ENCODE measurements at places on chromosomes 12 and 14.

DNA sequence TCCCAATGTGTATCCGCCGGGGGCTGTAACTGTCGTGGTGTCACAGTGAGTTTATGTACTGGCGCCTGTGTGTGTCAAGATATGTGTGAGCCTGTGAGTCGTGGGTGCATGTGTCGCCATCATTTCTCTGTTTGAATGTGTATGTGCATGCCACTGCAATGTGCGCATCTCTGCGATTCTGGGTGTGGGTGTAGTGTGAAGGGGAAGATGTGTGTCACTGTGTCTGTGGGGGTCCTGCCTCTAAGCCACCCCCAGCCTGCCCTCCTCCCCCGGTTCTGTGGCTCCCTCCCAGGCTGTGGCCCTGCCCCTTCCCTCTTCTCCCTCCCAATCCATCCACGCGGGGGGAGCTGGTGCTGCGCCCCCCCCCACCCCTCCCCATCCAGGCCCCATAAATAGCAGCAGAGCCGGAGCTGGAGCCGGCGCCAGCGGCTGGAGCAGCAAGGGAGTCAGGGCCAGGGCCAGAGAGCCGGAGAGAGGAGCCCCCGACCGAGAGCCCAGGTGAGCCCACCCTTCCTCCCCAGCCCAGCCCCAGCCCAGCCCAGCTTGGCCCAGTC is at the start of gene CPNE6:
Gene CPNE6 (plus strand): TSS at position 419 of the 554 bp plus-strand sequence. CDS start 1,375 bp downstream, outside the sequence.
- no peak for DNase-seq

DNA sequence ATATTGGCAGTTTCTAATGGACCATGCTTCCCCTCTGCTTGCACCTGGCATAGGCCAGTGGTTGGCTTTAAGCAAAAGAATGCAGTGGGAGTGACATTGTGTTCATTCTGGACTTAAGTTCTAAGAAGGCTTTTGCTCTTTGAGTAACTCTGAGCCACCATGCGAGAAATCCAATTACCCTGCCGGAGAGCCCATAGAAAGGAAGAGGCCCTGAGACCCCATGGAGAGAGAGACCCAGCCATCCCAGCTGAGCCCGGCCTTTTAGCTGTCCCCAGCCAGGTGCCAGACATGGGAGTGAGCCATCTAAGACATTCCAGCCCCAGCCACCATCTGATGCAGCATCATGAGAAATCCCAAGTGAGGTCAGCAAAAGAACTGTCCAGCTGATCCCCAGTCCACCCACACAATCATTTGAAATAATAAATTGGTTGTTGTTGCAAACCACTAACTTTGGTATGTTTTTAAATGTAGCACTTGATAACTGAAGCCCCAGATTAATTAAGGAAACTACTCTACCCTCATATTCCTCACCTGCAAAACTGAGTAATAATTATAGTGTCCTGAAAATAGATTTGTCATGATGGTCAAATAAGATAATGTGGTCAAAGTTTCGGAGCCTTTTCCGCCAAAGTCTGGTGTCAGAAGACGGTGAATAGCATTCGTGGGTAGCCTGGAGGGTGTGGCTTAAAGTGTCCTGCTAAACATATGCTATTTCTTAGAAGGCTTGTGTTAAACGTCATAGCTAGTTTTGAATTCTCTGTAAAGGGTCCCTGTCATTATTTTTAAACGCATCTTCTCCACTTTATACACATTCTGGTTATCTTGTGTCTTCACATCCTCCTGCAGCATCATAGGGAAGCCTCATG is 166.6 kb upstream of the PELI2 start:
- DNase-seq: no peak

- DNase-seq: no peak
Measured at GRCh38 chr12:9361879-9362326, 153.7 kb upstream of the PZP start.

DNA sequence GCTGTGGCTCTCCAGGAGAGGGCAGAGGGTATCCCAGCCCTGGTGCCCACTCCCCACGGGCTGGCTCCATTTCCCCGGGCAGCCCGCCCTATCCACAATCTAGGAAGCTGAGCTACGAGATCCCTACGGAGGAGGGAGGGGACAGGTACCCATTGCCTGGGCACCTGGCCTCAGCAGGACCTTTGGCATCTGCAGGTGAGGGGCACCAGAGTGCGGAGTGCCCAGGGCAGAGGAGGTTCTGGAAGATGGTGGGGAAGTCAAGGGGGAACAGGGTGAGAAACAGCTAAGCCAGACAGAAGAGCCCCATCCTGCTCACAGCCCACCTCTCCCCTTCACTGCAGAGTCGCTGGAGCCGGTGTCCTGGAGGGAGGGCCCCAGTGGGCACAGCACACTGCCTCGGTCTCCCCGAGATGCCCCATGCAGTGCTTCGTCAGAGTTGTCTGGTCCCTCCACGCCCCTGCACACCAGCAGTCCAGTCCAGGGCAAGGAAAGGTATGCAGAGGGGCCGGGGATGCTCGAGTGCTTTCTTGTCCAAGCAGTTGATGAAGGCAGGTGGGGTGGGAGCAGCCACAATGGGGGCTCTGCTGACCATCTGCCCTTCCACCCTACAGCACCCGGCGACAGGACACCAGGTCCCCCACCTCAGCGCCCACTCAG is 10.3 kb downstream of the TNS2 start:
- no peak for DNase-seq

DNA sequence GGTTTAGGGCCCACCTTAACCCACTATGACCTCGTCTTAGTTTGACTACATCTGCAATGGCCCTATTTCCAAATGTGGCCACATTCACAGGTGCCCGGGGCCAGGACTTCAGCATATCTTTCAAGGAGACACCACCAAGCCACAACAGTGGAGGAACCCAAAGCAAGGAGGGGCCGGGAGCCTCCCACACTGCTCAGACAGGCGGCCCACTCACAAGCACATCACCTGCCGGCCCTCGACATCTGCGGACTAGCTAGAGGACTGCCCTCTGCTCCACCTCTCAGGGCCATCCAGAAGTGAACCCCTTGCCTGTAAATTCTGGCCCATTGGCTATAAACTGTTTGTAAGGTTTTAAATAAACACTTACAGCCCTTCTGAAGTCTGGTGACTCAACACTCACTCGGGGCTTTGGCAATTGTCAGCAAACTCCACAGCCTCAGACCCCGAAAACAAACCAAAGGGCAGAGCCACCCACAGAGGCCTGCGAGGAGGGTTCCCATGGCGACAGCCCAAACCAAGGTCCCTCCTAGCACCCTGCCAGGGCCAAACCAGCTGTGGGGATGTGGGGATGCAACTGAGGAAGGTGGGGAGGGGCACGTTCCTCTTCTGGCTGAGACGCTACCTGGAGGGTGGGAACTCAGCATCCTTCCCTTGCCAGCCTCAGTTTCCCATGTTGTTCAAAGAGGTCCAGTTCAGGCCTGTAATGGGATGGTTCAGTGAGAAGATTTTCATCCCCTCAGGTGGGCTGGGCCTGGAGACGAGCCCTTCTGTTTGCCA is 95.8 kb downstream of the DICER1 start:
- no peak for DNase-seq

- DNase-seq: no peak
Measured at GRCh38 chr12:104602896-104603295, 146.1 kb downstream of the CHST11 start.

- DNase-seq: no peak
Measured at GRCh38 chr12:86530996-86531655, 274.9 kb upstream of the MGAT4C start.

DNA sequence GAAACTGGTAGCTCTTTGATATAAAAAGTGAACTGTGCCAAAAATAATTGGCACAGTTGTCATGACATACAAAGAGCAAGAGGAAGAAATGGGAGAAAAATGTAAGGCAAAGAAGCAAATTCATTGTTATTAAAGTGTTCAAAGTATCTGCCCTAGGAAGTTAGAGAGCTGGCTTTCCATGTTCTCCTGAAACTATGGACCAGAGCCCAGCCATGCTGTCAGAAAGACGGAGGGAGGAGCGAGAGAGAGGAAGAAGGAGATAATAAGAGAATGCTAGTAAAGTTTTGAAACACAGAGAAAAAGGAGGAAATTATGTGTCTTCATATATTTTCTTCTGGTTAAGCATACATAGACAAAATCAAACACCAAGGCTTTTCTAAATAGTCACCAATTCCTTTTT is 78.1 kb upstream of the PELI2 start:
- DNase-seq: no peak

DNA sequence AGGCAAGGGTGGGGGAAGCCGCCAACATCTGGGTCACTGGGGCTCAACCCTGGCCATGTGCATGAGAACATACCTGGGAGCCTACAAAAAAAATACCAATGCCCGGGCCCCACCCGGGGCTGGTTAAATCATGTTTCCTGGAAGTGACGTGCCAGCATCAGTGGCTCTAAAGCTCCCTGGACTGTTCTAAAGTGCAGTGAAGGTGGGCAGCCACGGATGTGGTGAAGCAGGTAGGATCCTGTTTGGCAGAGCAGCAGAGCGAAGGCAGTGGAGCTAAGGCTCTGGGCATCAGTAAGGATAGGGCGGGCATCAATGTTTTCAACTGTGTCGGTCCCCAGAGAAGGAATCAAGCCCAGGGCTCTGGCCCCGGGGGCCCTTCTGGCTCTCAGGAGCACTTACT is 525 bp upstream of the GPR68 start:
- DNase-seq: no peak

DNA sequence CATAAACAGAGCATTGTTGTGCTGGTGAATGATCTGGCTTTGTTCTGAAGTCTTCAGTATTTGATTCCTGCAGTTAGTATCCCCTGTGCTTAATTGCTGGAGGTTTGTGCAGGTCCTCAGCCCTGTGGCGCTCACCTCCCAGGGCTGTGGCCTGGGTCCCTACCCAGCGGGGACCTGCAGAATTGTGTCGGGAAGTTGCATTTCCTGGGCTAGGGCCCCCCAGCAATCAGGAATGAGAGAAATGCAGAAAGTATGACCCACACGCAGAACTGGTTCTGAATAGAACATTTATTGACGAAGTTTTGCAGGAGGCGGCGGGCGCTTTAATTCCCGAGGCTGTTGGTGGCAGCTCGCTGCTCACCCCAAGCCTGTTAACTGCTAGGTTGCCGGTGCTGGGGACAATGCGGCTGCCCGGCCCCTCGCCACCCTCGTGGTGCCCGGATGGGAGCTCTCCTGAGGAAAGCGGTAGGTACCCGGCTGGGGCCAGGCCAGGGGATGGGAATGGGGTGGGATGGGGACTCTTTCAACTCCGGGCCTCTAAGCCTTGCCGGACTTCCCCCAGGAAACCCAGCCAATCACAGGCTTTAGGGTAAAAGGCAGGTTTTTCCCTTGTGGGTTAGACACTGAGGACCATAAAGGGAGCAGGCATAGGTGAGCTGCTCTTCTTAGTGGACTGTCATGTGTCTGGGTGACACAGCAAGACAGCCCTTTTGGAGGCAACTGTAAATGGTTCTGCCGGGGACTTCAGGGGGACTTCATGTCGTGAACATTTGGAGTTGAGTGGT is 11.6 kb downstream of the PLEKHG3 start:
- DNase-seq: no peak

DNA sequence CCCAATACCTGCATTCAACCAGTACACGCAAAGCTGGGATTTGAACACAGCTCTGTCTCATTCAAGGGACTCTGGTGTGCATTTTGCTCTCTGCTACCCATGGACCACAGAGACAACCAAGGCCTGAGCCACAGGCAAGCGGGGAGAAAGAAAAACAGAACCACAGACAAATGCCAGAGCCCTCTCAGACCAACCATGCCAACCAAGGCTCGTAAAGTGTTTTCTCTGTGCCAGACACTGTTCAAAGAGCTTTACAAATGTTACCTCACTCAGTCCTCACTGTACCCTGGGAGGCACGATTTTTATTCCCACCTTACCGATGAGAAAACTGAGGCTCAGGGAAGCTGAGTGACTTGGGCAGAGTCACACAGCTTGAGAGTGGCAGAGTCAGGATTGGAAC is 32.4 kb upstream of the EML1 start:
- DNase-seq: no peak

- DNase-seq: peak; percentile 10
Measured at GRCh38 chr14:74326369-74327152, 21.7 kb upstream of the VRTN start.

- no peak for DNase-seq
Measured at GRCh38 chr14:29627137-29627536, 300.5 kb downstream of the PRKD1 start.

GRCh38 chr12:107560165-107560898 is 125.3 kb upstream of the PWP1 start:
- DNase-seq: no peak

GRCh38 chr12:122171399-122171798 is 2.6 kb downstream of the IL31 start:
- no peak for DNase-seq

- no peak for DNase-seq
Measured at GRCh38 chr12:25135531-25136154, 59.3 kb downstream of the DNAI7 start.

DNA sequence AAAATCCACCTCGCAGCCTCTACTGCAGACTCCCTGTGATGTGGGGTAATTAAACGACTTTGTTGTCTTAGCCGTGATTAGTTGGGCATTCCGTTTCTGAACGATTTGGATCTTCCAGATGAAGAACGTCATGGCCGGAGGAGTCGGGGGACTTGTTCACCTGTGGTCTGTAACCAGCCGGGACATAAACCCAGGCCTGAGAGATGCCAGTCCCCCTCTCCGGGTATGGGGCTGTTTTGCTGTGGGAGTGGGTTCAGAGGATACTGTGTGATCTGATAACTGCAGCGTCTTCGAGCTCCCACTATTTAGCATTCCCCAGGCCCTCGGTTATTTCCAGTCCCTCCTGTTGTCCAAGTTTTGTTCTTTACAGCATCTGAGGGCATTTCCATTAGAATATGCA is 96.1 kb downstream of the PIWIL1 start:
- no peak for DNase-seq

GRCh38 chr12:112115259-112116045 is 6.9 kb upstream of the NAA25 start:
- no peak for DNase-seq

- no peak for DNase-seq
Measured at GRCh38 chr12:32846053-32846452, 50.5 kb downstream of the PKP2 start.

DNA sequence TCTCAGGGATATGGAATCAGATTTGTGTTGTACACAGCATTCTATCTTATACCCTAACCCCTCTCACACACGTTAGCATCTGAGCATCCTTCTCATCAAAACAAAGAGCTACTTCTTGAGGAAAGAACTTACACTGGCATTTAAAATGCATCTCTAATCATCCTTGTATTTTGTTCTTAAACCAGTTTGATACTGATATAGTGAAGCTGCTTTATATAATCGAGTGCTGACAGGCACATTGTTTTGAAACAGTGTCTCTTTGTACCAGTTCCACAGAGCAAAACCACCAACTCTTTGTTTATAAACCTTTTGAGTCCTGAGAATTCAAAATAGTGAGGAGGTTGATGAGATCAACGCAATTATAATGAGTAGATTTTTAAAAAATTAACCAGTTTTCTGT is 8.8 kb downstream of the GPR33 start:
- DNase-seq: no peak

- no peak for DNase-seq
Measured at GRCh38 chr12:95953000-95953399, 9.9 kb downstream of the AMDHD1 start.

- no peak for DNase-seq
Measured at GRCh38 chr14:32434880-32435279, 105.8 kb downstream of the AKAP6 start.

- no peak for DNase-seq
Measured at GRCh38 chr12:6925239-6925539, 2.6 kb upstream of the ATN1 start.

- DNase-seq: no peak
Measured at GRCh38 chr14:21043974-21044618, 1.9 kb downstream of the RNASE7 start.
